ENCODE measurements at places on chromosomes 5 and 9.

DNA sequence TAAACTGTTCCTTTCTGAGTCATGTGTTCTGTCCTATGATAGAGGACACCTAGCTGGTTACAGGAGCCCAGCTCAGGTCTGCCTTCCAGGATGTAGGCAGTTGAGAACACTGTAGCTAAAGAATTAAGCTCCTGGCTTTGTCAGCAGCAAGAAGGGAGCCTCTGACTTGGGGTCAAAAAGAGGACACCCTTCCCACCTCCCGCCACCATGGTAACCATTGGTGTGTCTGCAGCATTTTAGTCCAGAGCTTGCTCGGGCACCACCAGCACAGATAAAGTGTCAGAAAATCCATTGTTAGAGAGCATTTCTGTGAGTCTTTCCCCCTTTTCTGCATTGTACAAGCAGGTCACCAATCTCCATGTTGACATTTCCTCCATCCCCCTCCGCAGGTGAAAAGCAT is 181.7 kb downstream of the DOCK8 start:
- DNase-seq = no peak

GRCh38 chr5:43203373-43203772 is 11.3 kb downstream of the NIM1K start:
- no peak for DNase-seq

DNA sequence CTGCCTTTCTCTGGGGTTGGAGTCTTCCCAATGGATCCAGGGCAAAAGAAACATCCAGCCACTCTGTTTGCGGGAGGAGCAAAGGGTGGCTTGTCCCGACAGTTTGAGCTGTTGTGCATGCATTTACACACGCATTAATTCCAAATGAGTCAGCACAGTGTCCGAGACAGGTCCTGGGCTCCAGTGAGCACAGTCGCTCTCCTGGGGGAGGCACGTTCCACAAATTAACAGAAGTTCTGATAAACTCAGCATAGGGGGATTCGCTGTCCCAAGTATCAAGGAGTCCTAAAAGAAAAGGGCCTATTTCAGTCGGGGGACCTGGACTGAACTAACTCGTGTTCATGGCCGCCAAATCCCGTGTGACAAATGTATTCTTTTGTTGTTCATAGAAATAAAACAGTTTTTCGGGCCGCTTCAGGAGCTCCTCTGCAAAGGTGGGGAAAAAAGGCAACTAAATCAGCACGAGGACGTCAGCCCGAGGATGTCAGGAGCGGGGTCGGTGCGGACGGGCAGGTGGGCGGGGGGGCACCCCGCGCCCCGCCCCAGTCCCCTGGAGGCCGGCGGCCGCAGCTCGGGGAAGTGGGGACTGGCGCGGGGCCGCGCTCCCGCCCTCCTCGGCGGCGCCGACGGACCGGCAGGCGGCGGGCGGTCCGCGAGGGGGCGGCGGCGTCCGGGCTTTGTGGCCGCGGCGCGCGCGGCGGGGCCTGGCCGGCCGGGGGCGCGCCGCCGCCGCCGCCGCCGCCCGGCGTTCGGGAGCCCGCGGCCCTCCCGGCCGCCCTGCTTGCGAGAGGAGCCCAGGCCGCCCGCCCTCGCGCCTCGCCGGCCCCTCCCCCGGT is at the start of gene MSANTD3:
TSS of gene MSANTD3 (plus strand) at position 614 of the 836 bp plus-strand sequence. CDS start 14,796 bp downstream, outside the sequence.
- DNase-seq = peak; percentile 87

GRCh38 chr5:32280656-32281081 is 32.1 kb downstream of the MTMR12 start:
- DNase-seq = no peak

GRCh38 chr5:170056561-170057267 is 49.0 kb upstream of the FOXI1 start:
- DNase-seq = no peak

GRCh38 chr9:101462558-101462957 is 27.0 kb upstream of the ALDOB start:
- DNase-seq = no peak

DNA sequence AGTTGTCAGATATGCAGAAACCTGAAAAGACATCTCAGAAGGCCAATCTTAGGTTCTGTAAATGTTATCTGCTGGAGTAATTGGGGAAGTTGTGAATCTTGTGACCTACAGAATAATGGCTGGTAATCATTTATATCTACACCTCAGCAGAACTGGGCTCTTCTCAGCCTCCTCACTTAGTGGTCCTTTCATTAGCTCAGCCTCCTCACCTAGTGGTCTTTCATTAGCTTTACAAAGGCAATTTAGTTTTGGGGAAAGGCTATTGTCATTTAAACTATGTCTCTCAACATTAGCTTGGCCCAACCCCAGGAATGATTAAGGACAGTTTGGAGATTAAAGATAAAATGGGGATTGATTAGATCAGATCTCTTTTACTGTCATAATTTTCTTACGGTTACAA is 284.2 kb upstream of the SGCD start:
- DNase-seq = no peak

DNA sequence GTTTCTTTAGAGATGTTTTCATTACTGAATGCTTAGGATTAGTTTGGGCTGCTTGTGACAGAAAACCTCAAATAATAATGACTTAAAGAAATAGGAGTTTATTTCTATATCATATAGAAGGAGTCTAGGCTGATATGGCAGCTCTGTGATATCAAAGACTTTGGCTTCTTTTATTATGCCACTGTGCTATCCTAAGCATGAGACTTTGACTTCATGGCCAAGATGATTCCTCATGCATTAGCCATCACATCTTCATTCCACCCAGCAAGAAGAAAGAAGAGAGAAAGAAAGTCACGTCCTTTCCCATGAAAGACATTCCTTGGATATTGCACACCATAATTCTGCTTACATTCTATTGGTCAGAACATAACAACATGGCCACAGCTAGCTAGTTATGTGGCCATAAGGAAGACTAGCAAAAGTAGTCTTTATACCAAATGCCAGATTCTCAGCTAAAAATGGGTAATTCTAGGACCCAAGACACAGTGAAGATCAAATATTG is 76.2 kb downstream of the DAPK1 start:
- DNase-seq = no peak

DNA sequence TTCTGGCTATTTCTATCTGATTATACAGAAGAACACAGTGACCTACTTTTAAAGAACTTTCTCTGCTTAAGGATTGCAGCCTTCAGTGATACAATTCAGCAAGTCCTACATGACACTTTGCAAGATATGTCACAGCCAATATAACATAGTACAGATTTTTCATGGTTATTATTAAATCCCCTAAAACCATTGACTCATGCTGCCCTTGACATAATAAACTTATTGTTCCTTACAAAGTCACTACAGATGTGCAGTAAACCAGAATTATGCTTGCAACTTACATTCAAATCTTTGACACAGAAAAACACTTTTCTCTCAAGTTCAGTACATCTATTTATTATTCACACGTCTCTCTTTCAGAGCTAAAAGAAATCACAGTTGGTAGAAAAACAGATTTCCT is 1136.3 kb upstream of the ACO1 start:
- DNase-seq = no peak

DNA sequence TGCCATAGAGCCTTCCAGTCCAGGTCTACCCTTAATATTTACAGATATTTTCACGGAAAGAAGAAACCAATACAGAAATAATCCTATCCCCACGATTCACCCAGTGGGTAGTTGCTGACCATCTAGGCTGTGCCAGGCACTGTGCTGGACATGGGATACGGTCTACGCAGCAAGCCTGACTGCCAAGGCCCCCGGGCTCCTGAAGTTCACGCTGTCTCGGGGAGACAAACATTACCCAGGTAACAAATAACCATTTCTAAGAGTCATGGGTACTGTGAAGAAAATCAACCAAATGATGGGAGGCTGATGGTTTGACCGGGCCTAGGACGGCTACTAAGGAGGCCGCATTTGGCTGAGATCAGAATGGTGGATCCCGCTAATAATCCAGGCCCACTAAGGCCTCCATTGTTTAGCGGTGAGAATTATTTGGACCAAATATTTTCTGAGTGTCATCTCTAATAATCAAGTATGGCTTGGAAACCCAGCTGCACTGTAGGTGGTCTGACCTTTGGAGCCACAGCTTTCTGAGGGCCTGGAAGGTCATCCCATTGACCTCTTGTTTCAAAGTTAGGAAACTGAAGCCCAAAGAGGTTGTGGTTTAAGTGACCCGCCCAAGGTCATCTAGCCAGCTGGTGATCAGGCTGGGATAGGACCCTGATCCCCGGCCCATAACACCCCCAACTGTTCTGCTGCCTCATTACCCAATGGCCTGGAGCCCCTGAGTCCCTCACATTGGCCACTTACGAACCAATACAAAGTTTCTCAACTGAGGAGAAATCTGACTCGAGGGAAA is 82.4 kb downstream of the AK8 start:
- DNase-seq = no peak

GRCh38 chr9:126151031-126151685 is 175.5 kb upstream of the MVB12B start:
- peak; percentile 91 for DNase-seq

DNA sequence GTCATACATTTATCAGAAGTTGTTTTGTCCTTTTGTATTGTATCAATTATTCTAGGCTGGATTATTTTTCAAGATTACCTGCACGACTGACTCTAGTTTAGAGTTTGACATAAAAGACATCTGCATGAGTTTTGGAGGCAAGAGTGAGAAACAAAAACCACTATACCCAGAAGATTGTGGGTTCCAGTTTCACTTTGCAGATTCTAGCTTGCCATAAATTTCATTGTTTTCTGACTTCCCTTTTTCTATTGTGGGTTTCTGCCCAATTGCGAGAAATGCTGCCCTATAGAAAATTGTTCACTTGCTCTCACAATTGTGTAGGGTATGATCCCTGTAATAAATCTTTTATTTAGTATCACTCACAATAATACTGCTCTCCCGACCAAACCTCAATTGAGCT is 1043.4 kb upstream of the CDH10 start:
- DNase-seq = no peak

GRCh38 chr5:166441-167372 is 24.6 kb upstream of the LRRC14B start:
- no peak for DNase-seq

GRCh38 chr9:98516897-98517503 is 191.7 kb downstream of the GABBR2 start:
- DNase-seq = no peak

- no peak for DNase-seq
Observed at GRCh38 chr5:158819095-158819494, 280.6 kb downstream of the EBF1 start.

GRCh38 chr9:88392549-88392948 is 4.3 kb downstream of the SPIN1 start:
- DNase-seq = no peak

- no peak for DNase-seq
Observed at GRCh38 chr5:153480401-153480800, 10.1 kb upstream of the GRIA1 start.

DNA sequence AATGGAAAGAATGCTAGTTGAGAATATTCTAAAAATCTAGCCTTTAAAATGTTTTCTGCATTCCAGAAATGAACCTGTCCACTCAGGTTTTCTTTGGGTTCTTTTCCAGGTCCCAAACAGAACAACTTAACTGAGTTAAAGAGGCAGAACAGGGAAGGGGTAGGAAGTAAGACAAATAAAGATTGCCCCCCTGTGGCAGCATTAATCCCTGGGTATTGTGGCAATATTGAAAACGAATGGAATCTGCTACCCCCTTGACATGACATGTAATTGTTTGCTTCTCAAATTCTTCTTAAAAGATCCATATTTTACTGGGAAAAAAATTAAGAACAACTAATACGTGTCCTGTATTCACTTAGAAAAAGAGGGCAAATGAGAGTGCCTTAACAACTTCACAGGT is 9.3 kb upstream of the RBM22 start:
- no peak for DNase-seq

DNA sequence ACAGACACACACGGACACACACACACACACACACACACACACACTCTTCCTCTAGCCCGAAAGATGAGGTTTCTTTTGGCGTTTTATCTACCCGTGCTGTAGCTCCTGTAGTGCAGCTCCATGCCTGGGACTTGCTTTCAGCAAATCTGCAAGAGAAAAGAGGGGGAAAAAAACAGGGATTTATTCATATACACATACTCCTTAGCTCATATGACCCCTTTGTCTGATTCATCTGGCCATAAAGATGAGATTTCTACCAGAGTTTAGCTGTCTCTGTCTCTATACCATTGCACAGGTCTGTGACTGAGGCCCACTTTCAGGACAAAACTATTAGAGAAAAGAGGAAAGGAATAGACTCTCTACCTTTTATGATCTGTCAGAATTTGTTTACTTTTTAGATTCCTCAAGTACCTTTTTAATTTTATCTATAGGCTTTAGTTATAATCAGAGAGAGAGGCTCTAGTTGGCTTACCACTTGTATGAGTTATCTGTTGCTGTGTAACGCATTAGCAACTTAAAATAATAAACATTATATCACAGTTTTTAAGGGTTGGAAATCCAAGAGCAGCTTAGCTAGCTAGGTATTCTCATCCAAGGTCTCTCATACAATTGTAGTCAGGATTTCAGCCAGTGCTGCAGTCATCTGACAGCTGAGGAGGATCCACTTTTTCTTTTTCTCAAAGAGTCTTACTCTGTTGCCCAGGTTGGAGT is 14.7 kb downstream of the SNX2 start:
- DNase-seq = no peak

GRCh38 chr5:469752-470483 is 26.9 kb downstream of the EXOC3 start:
- peak; percentile 22 for DNase-seq

- no peak for DNase-seq
Observed at GRCh38 chr9:4997196-4997595, 12.1 kb downstream of the JAK2 start.

GRCh38 chr9:92714787-92715487 is 45.0 kb upstream of the IPPK start:
- DNase-seq = no peak

- DNase-seq = no peak
Observed at GRCh38 chr9:127838375-127839078, 15.9 kb downstream of the ENG start.

- DNase-seq = no peak
Observed at GRCh38 chr5:39835371-39835770, 410.6 kb upstream of the DAB2 start.

DNA sequence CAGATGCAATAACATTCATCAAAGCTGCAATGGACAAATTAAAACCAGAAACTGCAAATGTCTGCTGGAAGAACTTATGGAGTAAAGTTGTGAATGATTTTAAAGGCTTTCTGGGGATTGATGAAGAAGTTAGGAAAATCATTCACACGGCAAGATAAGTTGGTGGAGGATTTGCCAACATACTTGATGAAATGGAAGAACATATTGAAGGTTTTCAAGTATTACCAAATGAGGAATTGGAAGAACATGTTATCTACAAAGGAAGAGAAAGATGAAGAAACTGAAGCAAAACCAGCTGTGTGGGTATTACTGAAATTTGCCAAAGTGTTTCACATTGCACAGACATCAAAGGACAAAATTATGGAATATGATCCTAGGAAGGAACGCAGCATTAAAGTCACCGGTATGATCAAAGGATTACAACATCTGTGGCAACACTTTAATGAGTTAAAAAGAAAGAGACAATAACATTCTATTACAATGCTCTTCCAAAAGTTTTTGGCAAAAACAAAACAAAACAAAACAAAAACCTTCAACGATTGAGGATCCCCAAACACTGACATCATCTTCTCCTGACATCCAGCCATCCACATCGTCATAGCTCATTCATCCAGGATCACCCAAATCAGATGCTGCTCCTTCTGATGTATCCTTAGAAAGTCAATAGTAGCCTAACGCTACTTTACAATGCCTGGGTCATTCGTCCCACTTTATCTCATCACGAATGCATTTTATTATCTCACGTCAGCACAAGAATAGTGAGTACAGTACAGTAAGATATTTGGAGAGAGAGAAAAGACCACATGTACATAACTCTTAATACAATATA is 61.3 kb upstream of the SMC5 start:
- DNase-seq = no peak
